ENCODE measurements at places on chromosomes 7 and 10.

- no peak for DNase-seq
These were observed 474.6 kb upstream of the FZD8 start for GRCh38 chr10:36116731-36117130.

DNA sequence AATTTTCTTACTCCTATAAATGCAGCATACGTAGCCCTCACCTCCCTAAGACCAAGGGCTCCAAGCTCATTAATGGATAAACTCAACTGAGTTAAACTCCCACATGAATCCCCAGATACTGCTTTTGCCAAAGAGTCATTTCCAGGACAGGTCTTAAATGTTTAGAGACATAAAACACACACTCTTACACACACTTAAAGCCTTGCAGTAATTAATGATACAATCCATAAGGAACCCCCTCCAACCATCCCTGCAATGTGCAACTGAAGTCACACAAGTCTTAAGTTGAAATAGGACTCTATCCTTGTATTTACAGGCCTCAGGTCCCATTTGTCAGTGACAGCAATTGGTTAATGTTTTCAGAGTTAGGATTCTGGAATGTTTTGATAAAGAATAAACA, 194.1 kb downstream of the FANK1 start:
- DNase-seq, result no peak

DNA sequence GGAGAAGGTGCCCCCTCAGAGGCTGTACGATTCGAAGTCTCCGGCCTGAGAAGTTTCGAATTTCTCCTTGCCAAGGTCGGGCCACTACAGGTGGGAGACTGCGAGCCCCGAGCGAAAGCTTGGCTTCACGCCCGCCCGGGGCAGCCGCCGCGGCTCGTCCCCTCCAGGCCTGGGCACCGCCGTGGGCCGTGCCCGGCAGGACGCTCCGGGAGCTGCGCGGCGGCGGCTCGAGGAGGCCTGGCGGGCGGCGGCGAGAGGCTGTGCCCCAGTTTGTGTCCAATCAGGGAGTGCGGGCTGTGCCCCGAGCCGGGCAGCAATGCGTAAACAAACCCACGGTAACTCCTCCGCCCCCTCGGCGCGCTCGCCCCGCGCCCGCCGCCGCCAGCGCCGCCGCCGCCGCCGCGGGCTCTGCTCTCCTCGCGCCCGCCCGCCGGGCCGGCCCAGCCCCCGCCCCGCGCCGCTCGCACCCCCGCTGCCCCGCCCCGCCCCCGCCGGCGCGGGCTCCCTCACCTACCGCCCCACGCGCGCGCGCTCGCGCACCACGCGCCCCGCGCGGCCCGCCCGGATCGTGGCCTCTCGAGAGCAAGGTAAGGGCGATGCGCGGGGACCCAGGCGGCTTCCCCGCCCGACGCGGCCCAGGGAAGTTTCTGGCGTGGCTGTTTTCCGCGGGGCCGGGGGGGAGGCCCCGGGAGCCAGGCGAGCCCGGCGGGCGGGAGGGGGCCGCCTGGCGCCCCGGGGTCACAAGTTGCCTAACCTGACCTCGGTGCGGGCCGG, 57.8 kb upstream of the PCGF5 start:
- no peak for DNase-seq

- no peak for DNase-seq
These were observed 94.9 kb downstream of the NKX6-2 start for GRCh38 chr10:132690821-132691610.

GRCh38 chr7:24831240-24831639, 74.0 kb upstream of the GSDME start:
- DNase-seq, result no peak

DNA sequence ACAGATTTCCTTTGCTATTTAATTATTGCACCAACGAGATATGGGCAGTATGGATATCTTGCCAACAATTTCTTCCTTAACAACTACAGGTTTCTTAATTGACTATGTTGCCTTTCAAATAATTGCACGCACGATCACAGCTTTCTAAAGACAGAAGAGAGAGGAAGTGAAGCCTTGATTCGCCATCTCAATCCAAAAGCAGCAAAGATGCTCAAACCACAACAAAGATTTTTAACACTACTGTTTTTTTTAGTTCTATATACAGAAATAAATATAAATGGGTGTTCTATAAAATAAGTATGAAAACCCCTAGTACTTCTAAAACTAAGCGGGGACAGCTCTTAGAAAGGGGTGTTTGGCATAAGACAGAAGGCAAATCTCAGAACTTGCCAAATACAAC, 251.3 kb downstream of the SFMBT2 start:
- no peak for DNase-seq

GRCh38 chr7:91949221-91950009, 8.8 kb downstream of the AKAP9 start:
- no peak for DNase-seq

DNA sequence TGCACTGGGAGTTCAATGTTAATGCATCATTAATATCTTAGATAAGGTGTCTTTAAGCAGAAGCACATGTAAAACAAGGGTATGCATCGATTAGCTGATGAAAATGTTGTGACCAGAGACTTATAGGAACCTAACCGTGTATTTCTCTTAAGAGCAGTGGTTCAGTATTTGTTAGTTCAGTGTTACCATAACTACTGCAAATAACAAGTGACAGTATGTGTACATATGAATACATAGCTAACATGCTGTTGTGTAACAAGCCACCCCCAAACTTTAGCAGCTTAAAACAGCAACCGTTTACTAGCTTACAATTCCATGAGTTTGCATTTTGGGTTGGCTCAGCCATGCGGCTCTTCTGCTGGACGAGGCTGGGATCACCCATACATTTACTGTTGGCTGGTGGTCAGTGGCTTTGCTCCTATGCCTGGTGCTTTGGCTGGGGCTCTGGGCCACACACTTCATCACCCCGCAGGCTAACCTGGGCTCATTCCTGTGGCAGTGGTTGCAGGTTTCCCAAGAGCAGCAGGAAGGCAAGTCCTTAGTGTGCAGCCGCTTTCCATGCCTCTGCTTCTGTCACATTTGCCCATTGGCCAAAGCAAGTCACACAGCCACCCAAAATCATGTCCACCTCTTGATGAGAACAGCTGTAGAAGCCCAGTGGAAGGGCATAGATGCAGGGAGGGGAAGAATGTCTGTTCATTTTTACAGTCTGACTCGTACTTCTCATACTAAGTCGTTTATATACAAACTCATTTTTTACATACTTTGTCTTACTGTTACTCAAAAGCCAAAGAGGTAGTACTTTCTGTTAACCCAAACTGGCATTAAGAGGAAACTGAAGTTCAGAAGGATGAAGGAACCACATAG, 103.3 kb upstream of the GATA3 start:
- no peak for DNase-seq

DNA sequence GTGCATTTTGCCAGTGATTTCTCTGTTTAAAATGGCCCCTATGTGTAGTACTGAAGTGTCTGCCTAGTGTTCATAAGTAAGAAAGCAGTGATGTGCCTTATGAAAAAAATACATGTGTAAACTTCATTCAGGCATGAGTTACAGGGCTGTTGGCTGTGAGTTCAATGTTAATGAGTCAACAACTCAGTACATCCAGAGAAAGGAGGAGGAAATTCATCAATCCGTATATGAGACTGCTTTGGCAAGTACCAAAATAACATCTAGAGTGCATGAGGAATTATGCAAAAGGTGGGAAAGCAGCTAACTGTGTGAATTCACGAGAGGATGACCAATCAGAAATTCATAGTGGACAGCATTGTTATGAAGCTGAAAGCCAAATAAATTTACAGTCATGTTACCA, 255.6 kb downstream of the ZEB1 start:
- no peak for DNase-seq

- no peak for DNase-seq
These were observed 110.3 kb upstream of the ANLN start for GRCh38 chr7:36279200-36279925.

- DNase-seq, result no peak
These were observed 21.2 kb upstream of the BRAF start for GRCh38 chr7:140945940-140946339.

DNA sequence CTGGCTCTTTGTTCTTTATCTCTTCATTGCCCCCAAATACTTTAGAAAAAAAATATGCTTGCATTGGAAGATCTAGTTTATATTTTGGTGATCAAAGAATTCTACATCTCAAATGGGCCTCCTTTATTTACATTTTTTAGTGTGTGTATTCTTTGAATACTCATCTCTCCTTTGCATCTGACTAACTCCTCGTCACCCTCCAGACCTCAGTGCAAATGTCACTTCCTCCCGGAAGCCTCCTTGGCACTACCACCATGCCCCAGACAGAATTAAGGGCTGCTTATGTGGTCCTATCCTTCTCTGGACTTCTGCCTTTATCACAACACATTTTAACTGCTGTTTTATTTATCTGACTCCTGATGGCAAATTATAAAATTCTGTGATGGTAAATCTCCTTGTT, 52.0 kb upstream of the PPP1R3C start:
- DNase-seq, result no peak

- no peak for DNase-seq
These were observed 12.7 kb downstream of the SHH start for GRCh38 chr7:155799514-155799913.

GRCh38 chr10:12625393-12626023, 276.2 kb downstream of the CAMK1D start:
- DNase-seq, result no peak

DNA sequence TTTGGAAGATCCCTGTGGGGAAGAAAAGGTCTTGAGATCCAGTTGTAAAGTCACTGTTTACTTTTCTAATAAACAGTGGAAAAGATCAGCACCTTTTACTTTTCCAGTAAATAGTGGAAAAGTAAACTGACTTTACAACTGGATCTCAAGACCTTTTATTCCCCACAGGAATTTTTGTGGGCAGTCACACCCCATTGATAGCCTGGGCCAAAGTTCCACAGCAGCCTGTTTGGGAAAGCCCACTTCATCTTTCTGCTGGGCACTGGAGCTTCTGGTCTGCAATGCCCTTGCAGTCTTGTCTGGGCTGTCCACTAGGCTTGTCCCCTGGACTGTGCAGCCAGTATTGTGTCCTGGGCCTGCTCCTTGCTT, 50.2 kb downstream of the ADCY1 start:
- DNase-seq, result no peak

GRCh38 chr7:6172224-6172909, 100.1 kb downstream of the CYTH3 start:
- DNase-seq, result no peak

- DNase-seq, result no peak
These were observed 161.2 kb downstream of the CELF2 start for GRCh38 chr10:11178606-11179515.

DNA sequence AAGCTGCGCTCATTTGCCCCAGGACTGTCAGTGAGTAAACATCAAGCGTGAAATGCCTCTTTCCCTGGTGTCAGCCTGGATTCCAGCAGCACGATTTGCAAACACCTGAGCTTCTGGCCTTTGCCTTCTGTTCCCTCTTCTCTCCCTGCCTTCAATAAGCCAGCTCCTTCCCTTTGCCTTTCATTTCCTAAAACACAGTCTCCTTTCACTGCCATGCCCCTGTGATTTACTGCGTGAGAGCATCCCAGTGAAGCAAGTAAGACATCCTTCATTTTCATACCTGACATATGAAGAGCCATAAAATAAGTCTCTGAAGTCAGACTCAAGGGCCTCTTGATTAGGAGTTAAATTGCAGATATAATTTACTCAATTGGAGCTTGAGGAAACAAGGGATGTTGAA, 681.8 kb downstream of the TYW1 start:
- no peak for DNase-seq

- no peak for DNase-seq
These were observed 21.2 kb downstream of the NACAD start for GRCh38 chr7:45067582-45067981.

DNA sequence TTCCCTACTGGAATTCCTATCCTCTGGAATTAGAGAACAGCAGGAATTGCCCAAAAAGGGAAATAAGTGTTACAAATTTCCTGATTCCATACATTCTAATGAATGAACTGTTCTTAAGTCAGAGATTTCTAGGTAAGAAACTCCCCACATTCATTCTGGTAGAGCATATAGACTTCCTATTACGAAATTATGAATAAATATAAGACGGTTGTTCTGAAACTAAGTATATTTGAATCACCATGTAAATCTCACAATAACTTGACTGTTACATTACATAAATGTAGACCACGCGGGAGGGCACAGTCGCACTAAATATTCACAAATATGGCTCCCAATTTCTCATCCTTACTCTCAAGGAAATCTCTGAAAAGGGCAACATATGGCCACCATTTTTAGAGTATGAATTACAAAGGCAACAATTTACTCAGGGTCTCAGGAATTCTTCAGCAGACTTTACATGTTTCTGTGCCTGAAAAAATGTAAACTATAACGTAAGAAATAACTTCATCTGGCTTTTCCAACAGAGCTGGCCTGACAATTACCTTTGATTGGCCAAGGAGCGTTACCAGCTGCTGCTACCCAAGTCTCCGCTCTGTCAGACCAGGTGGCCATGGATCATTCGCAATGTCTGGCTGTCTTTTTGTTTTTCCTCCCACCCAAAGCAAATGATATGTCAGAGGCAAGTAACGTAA, 115.8 kb downstream of the MPP7 start:
- DNase-seq, result no peak

DNA sequence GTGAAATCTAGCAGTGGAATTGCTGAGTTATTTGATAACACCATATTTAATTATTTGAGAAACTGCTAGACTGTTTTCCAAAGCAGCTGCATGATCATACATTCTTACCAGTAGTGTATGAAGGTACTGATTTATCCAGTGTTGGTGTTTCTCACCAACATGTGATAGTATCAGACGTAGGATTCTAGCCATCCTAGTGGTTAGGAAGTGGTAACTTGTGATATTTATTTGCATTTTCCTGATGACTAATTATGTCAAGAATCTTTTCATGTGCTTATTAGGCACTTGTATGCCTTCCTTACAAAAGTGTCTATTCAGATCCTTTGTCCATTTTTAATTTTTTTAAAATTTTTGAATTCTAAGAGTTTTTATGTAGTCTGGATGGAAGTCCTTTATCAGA, 54.2 kb upstream of the PLXDC2 start:
- DNase-seq, result no peak

DNA sequence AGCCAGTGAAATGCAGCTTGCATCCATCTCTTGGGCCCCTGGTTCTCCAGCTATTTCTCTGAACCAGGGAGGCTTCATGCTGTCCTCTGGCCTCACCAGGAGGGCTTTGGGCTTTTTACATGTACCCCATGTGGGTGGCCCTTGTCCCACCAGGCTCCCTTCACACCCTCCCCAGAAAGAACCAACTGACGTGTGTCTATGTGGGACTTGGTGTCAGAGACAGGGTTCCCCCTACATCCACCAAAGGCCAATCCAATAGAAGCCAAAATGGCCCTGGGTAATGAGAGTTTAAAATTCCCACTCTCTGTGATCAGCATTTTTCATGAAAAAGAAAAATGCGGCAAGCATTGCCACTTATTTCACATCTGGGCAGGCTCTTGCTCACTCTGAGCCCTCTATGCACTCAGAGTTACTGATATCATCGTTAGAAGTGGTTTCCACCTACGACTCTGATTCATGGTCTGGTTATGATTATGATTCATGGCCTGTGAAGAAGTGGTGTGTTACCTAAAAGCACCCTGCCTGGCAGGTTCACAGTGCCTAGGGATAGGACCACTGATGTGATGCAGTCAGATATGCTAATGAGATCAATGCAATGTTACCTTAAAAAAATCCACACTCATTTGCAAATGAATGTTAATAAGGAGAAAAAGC, 133.5 kb downstream of the BUB3 start:
- no peak for DNase-seq

- DNase-seq, result no peak
These were observed 876 bp downstream of the GNAI1 start for GRCh38 chr7:80135309-80136104.

- DNase-seq, result no peak
These were observed 273.1 kb downstream of the SEMA3D start for GRCh38 chr7:84913731-84914130.

GRCh38 chr7:155283565-155284194, 14.0 kb upstream of the INSIG1 start:
- DNase-seq, result no peak

Data from SK-N-MC (cell line).